Stimulated activated CD8-positive, alpha-beta memory T cell treated with anti-CD3 and anti-CD28 coated beads, Interleukin-4, amount 100 ng/mL, for 48 hours (primary cell): ENCODE measurements at places on chromosomes 3 and 15.

GRCh38 chr3:65044401-65044800 lies 356.6 kb upstream of the ADAMTS9 start:
- no peak for DNase-seq

- no peak for DNase-seq
Observed at GRCh38 chr3:33865133-33865532, 66.7 kb downstream of the PDCD6IP start.

DNA sequence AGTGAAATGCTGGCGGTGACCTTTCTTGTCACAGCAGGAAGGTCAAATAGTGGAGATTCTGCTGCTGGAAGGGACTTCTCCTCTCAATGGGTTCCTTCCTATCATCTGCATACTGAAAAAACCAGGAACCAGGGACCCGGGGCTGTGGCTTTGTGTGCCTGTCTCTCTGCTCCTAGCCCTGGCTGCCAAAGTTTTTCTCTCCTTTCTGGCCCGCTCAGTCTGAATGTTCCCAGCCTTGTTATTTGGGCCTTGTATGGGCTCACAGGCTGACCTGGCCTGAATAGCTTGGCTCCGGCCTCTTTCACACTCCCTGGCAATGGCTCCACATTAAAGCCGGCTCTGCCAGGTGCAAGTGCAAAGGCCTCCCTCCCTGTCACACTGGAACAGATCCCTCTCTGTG lies 94.7 kb downstream of the LRIG1 start:
- no peak for DNase-seq

GRCh38 chr3:133197619-133198018 lies 159.4 kb downstream of the TMEM108 start:
- DNase-seq: no peak

DNA sequence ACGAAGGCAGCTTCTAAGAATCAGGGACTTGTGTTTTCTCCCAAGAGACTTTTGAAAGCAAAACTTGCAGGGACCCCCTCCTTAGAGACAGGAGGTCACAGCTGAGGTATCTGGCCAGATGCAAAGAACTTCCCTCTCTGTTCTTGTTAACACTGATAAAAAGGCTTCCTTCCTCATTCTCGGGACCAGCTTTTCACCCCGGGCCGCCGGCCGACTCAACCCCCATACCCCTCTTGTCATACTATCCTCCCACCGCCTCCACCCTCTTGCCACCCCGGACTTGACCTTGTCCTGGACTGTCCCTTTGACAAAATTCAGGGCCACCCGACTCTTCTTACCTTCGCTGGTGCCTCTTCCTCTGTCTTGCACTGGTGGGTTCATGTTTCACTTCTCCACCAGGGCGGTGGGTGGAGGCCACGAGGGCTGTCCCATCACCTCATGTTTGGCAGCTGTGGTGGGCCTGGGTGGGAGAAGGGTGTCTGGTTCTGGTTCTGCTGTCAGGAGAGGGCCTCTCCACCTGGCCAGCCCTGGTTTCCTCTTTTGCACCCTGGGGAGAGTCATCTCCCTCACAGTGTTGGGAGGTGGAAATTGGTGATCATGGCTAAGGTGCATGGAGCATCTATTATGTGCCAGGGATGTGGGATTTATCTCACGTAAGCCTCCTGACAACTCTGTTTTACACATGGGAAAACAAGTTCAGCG lies 32.5 kb downstream of the BHLHE40 start:
- DNase-seq: no peak

DNA sequence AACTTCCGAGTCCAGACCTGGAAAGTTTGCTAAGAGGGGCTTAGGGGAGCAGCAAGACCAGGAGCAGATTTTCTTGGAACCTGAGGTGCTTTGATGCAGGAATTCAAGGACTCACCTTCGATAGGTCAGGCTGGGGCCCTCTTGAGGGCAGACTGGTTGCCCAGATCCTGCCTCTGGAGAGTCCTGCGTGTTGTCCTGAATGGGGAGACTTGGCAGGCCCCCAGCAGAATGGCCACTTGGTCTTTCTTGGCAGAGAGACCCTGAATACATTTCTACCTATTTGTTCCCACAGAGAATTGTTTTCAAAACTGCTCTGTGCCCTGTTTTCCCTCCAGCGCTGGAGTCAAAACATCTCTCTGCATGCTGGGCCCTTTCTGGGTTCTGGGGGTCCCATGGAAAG lies 4.2 kb downstream of the KLF13 start:
- DNase-seq: no peak
